ENCODE measurements at places on chromosomes 6 and 20.

GRCh38 chr6:122078481-122078880 is 321.0 kb upstream of the HSF2 start:
- no peak for DNase-seq

GRCh38 chr6:47581591-47581990 is 104.0 kb downstream of the CD2AP start:
- DNase-seq = no peak

GRCh38 chr6:17200395-17200794 is 80.8 kb upstream of the RBM24 start:
- DNase-seq = no peak

GRCh38 chr20:4189375-4189774 is 174.0 kb upstream of the RNF24 start:
- no peak for DNase-seq

- DNase-seq = peak; percentile 52
These were observed 133.5 kb downstream of the TBC1D7 start for GRCh38 chr6:13194852-13195251.

- DNase-seq = no peak
These were observed 316.5 kb downstream of the BTBD9 start for GRCh38 chr6:38323216-38323615.

DNA sequence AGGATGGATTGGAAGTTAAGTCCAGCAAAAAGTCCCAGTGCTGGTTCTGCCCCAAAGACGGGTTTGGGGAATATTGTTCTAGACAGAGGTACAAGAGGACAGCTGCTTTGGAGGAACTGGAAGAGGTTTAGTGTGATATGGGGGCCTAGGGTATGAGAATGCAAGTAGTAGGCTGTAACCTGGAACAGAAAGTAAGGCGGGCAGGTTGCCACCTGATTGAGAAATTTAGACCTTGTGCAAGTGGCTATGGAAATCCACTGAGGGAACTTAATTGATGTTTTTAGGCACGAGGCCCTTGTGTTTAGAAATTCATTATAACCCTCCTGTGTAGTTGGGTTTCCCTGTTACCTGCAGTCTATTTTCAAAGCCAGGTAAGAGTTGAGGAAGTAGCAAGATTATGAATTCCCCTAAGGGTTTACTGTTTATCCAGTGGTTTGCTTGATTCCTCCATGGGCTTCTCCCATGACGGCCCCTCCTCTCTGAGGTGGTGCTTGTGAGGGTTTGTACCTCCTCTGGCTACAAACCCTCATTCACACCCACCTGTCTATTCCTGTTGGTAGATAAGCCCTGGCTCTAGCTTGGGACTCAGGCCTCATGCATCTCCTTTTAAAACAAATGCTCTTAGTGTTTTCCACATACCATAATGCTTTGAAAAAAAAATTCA is 42.0 kb upstream of the BCAS1 start:
- no peak for DNase-seq

- DNase-seq = peak; percentile 9
These were observed 218.6 kb upstream of the PMEPA1 start for GRCh38 chr20:57928181-57928967.

DNA sequence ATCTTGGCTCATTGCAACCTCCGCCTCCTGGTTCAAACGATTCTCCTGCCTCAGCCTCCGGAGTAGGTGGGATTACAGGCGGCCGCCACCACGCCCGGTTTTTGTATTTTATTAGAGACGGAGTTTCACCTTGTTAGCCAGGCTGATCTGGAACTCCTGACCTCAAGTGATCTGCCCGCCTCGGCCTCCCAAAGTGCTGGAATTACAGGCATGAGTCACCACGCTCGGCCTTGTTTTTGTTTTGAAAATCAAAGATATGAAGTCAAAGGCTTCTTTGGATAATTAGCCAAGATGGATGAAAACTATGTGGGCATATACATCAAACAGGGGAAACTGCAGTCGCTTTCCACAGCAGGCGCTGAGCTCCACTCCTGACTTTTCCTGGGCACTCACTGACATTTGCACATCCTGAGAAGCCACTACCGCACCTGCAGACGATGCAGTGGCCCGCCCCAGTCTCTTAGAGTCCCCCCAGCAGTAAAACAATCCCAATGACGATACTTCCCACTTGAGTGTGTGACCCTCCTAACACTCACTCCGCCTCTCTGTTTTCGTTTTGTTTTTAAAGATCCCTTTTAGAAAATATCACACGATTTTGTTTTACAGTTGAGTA is 44.1 kb downstream of the GJA1 start:
- DNase-seq = no peak

- DNase-seq = no peak
These were observed 34.7 kb upstream of the TGM2 start for GRCh38 chr20:38199501-38200390.

DNA sequence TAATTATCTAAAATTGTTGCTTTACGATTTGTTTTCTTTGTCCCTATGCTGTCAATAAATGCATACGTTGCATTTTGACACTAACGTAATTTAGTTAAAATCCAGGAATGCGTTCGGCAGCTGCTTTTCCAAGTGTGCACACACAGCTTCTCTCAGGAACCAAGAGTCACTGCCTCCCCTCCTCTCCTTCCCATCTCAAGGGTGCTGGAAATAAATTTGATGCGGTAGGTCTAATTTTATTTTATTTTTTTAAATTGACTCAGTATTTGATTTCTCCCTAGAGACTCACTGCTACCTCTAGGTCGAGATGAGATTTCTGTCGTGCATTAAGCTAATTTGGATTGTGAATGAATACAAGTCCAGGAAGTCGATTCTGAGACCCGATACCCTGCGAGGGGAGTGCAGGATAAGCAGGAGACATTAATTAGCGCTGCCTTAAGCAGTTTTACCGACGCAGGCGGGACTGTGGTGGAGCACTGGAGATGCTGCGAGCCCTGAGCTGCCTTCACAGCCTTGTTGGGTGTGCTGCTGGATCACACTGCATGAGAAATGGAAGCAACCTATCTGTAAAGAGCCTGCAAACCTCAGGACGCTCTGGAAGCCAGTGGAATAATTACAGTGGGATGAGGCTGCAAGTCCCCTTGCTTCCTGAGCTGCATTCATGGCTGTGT is 381.2 kb downstream of the C6orf118 start:
- DNase-seq = peak; percentile 7

GRCh38 chr20:55271371-55271770 is 733.9 kb downstream of the CBLN4 start:
- no peak for DNase-seq

DNA sequence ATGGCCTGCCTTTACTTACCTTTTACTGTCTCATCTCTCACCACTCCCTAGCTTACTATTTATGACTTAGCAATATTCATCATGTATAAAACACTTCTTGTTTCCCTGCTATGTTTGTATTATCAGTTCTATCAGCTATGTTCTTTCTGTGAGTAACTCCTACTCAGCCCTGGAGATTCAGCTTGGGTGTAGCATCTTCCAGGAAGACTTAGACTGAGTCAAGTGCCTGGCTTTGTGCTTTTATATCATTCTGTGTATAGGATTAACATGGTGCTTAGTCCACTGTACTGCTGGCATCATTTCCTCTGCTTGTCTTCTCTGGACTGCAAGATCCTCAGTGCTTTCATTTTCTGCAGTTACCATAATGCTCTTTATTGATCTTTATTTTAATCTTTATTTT is 257.8 kb downstream of the BTBD3 start:
- no peak for DNase-seq

- DNase-seq = no peak
These were observed 31.1 kb downstream of the CEBPB start for GRCh38 chr20:50221501-50222308.
